ENCODE measurements at places on chromosomes 5 and 9.

DNA sequence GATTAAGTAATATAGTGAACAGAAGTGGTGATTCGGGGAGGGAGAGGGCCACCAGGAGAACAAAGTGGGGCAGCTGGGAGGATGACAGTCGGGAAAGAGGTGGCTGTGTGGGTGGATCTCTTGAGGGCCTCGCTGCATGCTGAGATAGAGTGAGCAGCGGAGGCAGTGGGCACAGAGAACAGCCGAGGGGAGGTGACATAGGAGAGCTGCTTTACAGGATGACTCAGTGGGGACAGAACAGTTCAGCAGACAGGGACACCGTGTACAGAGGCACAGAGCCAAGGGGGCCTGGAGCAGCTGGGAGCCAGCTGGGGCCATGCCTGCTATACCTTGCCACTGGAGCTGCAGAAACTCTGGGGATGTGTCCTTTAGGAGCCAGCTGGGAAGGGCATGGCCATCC is 273.9 kb downstream of the GADD45G start:
- DNase-seq: no peak

DNA sequence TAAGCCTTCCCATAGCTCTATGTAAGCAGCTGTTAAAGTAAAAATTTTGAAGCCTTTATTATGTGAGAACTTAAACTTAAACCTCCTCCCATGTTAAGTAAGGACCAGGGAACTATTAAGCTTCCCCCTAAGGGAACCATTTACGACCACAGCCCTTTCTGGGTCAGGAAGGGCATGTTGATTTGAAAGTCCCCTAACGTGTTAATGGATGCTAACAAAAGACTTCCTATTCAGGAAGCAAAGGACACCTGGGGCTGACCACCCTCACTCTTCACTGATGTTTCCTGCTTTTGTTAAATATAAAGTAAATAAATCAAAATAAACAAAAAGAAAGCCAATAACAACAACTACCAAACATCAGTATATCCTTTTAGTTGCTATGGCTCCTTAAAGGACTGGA is 170.6 kb upstream of the RFX3 start:
- no peak for DNase-seq

DNA sequence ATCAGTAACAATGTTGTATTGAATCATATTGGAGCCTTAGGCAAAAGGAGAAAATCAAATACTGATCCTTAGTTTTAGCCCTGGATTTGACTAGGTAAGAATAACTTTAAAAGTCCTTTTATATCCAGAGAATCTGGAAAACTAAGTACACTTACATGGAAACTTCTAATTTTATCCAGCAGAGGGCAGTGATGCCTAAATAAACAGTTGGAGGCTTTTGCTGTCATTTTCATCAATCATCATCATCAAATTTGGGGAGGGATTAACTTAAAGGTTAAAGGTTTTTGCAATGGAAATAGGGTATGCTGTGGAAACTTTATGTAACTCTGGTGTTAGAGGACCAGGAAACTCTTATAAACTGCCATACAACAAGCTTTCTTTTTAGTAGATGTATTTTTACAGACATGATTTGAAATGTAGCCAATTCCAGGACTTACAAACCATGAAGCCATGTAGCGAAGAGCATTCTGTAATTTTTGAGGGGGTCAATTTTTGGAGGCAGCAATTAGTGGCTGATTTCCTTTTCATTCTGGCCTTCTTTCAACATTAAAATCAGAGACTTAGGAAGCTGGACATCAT is 112.7 kb downstream of the OSTF1 start:
- no peak for DNase-seq

DNA sequence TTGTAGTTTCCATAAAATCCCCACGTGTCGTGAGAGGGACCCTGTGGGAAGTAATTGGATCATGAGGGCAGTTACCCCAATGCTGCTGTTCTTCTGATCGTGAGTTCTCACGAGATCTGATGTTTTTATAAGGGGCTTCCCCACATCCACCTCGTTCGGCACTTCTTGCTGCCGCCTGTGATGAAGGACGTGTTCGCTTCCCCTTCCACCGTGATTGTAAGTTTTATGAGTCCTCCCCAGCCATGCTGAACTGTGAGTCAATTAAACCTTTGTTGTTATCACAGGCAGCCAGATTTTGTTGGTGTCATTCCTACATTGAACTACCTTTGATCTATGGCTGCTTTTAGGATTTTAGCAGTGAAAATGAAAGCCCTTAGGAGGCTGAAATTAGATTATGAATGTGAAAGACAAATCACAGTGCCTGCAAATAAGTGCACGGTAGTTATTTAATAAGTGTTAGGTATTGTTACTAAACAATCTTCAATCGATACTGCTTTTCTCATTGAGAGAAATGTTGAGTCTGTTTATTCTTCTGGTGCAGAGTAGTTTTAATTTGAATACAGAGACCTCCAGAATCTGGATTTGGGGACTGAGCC is 68.0 kb upstream of the C6 start:
- no peak for DNase-seq

DNA sequence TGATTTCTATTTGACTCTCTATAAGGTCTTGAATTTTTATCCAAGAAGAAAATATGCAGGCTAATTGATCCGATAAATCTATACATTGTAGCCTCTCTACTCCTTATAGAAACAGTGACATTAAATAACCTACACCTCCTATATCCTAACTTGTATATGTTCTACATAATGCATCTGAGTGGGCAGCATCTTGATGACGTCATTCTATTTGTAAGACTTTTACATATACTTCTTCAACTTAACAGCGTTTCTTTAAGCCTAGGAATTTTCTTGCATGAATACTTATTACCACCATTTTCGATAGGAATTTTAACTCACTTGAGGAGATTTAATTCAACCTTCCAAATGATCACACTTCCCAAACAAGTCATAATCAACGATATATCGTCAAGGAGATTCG is 869.0 kb downstream of the PTPRD start:
- DNase-seq: no peak

DNA sequence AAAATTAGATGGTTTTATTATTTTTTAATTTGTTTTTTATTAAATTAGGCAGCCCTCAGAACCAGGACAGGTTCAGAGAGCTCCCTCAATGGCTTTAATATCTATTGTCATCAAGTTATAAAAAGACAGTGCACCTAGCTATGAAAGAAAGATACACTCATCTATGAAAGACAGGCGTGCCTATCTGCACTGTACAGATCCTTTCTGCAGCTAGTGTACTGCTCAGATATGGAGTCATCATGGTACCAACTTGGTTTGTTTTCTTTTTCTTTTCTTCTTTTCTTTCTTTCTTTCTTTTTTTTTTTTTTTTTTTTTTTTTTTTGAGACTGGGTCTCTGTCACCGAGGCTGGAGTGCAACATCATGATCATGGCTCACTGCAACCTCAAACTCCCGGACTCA is 54.8 kb upstream of the GPBP1 start:
- no peak for DNase-seq

DNA sequence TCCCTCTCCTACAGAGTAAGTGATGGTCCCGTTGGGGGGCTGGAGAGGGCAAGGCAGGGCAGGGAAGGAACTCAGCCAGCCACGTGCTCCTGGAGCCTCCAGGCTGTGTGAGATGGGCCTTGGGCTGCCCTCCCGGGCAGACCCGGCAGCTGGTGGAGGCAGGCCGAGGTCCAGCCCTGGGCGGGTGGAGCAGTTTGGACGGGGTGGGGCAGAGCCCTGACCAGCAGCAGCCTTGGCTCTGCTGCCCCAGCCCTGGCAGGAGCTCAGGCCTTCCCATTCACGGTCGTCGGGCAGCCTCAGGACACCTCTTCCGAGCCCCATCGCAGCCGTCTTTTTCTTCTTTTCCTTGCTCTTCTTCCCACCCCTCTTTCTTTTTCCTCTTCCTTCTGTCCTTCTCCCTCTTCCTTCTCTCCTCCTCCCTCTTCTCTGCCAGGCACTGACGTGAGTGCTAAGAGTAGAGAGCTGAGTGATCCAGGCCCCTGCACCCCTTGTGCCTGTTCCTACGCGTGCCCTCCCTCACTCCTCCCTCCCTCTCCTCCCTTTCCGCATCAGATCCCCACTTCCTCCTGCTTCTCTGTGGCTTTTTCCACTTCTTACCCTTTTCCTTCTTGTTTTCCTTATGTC is 42.8 kb downstream of the AMBP start:
- no peak for DNase-seq

GRCh38 chr9:90801973-90802322 is 329 bp downstream of the SYK start:
- no peak for DNase-seq

DNA sequence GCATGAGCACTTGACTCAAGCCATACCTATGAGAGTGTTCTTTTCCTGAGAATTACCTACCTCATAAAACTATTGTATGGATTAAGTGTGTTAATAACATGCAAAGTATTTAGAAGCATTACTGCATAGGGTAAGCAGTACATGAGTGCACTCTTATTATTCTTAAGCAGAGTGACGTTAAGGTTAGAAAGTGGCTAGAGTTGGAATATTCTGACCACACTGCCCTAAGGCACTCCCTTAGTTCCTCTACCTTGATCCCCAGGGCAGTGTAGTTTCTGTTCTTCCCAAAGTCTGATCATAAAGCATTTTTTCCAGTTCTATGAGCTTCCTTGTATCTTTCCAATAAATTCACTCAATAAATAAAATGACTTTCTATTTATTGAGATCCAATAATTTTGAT is 189.2 kb downstream of the PCSK1 start:
- DNase-seq: no peak

DNA sequence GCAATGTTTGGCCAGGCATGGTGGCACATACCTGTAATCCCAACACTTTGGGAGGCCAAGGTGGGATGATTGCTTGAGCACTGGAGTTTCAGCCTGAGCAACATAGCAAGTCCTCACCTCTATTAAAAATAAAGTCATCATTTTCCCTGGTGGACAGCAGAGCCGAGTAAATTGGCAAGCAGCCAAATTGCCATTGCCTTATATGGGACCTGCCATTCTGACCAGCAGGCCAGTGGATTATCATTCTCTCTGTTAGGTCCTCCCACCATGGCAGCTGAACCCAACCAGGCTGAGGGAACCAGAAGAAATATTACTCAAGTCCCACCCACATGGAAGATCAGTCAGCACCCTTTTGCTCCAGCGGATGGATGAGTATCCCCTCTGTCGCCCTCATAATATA is 1829.9 kb downstream of the EFNA5 start:
- DNase-seq: no peak
